ENCODE measurements at places on chromosomes 7 and 10. TPM values are rescaled to one million over a fixed set of nuclear protein-coding genes. Genes with fewer than 3 reads are reported as not detected.

The C10orf67 gene
- total RNA-seq = 0.16 TPM

The H2BK1 gene
- not detected for total RNA-seq

The PNLIPRP3 gene
- not detected for total RNA-seq

The ZNF239 gene
- 7.8 TPM for total RNA-seq

The AKR1D1 gene
- not detected for total RNA-seq

The CPED1 gene
- 124 TPM for total RNA-seq

The UCMA gene
- not detected for total RNA-seq

The ELN gene
- 36.6 TPM for total RNA-seq

The TUBB8 gene
- not detected for total RNA-seq

The TCAF1 gene
- total RNA-seq = 99.5 TPM
